CD8-positive, alpha-beta memory T cell (primary cell): ENCODE measurements at places on chromosomes 2 and 18. TPM values are rescaled to one million over a fixed set of nuclear protein-coding genes. Genes with fewer than 3 reads are reported as not detected.

- H3K4me3 ChIP-seq: no peak overlapping the region
Observed at GRCh38 chr2:218805627-218806026, 23.7 kb downstream of the CYP27A1 start.

DNA sequence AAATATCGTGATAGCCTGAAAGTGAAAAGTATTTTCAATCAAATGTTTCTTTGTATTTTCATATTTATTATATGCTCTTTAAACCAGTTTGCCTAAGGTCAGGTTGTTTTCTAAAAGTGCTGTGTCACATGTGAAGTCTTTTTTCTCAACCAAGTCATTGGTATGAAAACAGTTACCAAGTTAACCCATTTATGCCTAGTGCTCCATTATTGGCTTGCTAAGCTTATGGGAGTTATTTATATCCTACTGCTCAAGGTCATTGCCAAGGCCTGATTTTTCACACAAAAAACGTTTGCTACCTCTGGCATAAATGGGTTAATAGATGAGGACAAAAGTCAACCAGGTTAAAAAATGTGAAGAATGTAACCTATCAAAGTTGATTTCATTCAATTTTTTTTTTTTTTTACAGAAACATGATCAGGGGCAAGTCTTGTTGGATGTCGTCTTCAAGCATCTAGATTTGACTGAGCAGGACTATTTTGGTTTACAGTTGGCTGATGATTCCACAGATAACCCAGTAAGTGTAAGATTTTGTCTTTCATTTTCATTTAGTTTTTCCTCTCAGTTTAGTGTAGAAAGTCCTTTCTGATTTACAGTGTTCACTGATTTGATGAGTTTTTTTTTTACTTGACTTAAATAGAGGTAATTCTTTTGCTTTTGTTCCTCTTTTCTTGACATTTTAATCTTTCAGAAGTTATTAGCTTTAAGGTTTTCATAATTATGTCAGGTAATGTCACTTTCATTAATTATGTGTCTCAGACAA is 102.6 kb downstream of the PTPN4 start:
- no peaks in the 10 kb centered on the region for H3K36me3 ChIP-seq
- H3K27me3 ChIP-seq: no peaks in the 10 kb centered on the region
- no peak for DNase-seq
- H3K27ac ChIP-seq: no peak overlapping the region

GRCh38 chr2:88159955-88160415 is 10.2 kb upstream of the THNSL2 start:
- DNase-seq: peak; percentile 5
- no peaks in the 10 kb centered on the region for H3K27me3 ChIP-seq
- no peaks in the 10 kb centered on the region for H3K4me1 ChIP-seq
- no peaks in the 10 kb centered on the region for H3K36me3 ChIP-seq
- H3K4me3 ChIP-seq: no peak overlapping the region

DNA sequence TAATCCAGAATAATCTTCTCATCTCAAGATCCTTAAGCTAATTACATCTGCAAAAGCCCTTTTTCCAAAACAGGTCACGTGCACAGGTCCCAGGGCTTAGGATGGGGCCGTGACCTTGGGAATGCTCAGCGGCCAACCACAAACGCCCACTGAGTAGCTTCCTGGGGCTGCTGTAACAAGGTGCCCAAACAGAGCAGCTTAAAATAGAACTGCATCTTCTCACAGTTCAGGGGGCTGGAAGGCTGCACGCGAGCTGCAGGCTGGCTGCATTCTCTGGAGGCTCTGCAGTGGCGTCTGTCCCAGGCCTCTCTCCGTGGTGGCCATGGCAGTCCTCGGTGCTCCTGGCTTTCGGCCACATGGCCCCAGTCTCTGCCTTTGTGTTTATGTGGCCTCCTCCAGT is 31.9 kb downstream of the ADI1 start:
- no peak overlapping the region for H3K4me3 ChIP-seq
- no peak for DNase-seq
- no peaks in the 10 kb centered on the region for H3K36me3 ChIP-seq
- no peaks in the 10 kb centered on the region for H3K4me1 ChIP-seq
- H3K27ac ChIP-seq: no peak overlapping the region
- no peaks in the 10 kb centered on the region for H3K27me3 ChIP-seq

- H3K4me1 ChIP-seq: no peaks in the 10 kb centered on the region
- no peak overlapping the region for H3K27ac ChIP-seq
- DNase-seq: no peak
- no peaks in the 10 kb centered on the region for H3K27me3 ChIP-seq
Observed at GRCh38 chr18:58222432-58223125, 178.6 kb downstream of the NEDD4L start.

DNA sequence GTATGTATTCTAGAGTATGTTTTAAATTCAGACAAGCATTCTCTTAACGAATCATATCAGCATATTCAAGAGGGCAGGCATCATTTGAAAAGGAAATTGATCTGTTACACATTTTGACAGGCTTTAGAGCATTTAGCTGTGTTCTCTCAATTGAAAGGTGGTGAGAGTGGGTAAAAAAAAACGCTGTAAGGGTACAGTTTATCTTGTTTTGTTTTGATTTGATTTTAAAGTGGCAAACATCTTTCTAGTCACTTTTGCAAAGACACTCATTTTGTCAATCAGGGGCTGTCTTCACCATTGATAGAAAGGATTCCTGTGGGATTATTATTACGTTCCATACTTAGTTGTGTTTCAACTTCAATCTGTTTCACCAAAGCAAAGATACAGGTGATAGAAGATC is 2.2 kb downstream of the CDH19 start:
- H3K27ac ChIP-seq: no peak overlapping the region
- H3K4me1 ChIP-seq: no peaks in the 10 kb centered on the region
- no peaks in the 10 kb centered on the region for H3K27me3 ChIP-seq
- no peak overlapping the region for H3K4me3 ChIP-seq

- H3K27ac ChIP-seq: no peak overlapping the region
- DNase-seq: peak; percentile 26
- H3K4me3 ChIP-seq: no peak overlapping the region
- no peaks in the 10 kb centered on the region for H3K27me3 ChIP-seq
- H3K4me1 ChIP-seq: peaks cover 53% of the 10 kb centered on the region
Observed at GRCh38 chr2:225002656-225003045, 39.6 kb downstream of the DOCK10 start.

GRCh38 chr18:79910563-79911343 is 40.7 kb downstream of the SLC66A2 start:
- H3K36me3 ChIP-seq: no peaks in the 10 kb centered on the region
- H3K27me3 ChIP-seq: no peaks in the 10 kb centered on the region
- no peak for DNase-seq

PKDCC gene
- total RNA-seq: 0.28 TPM

COL3A1 gene
- total RNA-seq: 0.07 TPM

DNA sequence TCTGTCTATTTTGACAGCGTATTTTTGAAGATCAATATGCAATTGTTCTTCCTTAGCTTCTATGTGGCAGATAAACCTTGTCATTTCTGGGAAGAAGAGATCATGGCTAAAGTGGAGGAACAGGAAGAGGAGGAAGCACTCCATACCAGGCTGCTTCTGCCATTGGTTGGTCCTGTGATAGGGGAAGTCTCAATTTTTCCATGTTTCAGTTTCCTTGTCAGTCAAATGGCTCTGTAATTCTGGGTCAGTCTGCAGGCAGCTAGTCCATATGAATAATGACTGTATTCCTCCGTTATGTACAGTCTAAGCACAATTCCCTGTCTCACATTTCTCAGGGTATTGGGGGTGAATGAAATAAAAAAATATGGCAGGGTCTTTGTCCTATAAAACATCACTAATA is 277.6 kb upstream of the CXCR4 start:
- H3K36me3 ChIP-seq: no peaks in the 10 kb centered on the region
- H3K27me3 ChIP-seq: no peaks in the 10 kb centered on the region
- DNase-seq: no peak
- H3K4me3 ChIP-seq: no peak overlapping the region
- H3K27ac ChIP-seq: no peak overlapping the region

DNA sequence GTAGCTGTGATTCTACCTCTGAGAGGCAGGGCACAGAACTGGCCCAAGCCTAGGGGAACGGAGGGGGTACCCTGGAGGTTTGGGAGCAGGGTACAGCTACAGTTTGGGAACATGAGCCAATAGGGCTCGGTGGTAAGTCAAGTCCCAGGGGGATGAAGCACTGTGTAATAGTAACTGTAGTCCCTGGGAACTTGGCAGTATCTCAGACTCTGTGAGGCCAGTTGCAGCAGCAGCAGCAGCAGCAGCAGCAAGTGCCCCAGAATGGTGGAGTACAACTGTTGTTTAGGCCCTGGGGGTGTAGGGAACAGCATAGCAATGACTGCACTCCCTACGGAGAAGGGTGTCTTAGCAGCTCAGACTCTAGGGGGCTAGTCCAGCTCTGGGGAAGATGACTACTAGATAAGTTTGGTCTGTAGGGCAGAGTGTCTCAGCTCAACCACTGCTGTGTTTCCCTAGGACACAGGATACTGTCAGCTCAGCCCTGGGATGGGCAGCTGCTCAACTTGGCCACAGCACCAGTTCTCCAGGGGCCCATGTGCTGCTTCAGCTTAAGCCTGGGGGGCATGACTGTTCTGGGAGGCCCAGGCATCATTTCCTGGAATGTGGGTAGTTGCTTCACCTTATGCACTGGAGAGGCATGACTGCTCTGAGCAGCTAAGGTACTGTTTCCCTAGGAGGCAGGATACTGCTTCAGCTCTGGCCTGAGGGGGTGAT is 20.5 kb downstream of the CARF start:
- no peaks in the 10 kb centered on the region for H3K4me1 ChIP-seq
- no peak overlapping the region for H3K27ac ChIP-seq
- no peak for DNase-seq
- H3K27me3 ChIP-seq: no peaks in the 10 kb centered on the region

- no peak overlapping the region for H3K27ac ChIP-seq
- H3K4me3 ChIP-seq: no peak overlapping the region
- DNase-seq: no peak
- H3K36me3 ChIP-seq: no peaks in the 10 kb centered on the region
- H3K4me1 ChIP-seq: peaks cover 24% of the 10 kb centered on the region
Observed at GRCh38 chr2:109337221-109337620, 208.2 kb downstream of the SH3RF3 start.

C2orf66 gene
- not detected for total RNA-seq

DNA sequence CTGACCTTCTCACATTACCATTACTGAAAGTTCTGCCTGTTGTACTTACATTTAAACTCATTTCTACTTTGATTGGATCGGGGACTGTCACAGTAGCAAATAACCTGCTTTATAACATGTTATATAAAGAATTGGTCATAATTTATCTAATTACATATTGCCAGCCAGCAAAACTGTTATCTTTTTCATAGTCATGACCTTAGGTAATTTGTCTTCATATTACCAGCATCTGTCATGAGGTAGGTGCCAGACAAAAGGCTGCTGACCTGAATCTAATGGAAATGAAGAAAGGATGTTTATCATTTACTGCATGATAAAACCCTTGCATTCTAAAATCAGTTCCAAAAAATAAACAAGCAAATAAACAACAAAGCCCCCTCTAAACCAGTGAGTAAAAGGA is 89.4 kb upstream of the LRP1B start:
- H3K27ac ChIP-seq: no peak overlapping the region
- no peak for DNase-seq
- H3K4me3 ChIP-seq: no peak overlapping the region
- no peaks in the 10 kb centered on the region for H3K4me1 ChIP-seq
- no peaks in the 10 kb centered on the region for H3K36me3 ChIP-seq

DNA sequence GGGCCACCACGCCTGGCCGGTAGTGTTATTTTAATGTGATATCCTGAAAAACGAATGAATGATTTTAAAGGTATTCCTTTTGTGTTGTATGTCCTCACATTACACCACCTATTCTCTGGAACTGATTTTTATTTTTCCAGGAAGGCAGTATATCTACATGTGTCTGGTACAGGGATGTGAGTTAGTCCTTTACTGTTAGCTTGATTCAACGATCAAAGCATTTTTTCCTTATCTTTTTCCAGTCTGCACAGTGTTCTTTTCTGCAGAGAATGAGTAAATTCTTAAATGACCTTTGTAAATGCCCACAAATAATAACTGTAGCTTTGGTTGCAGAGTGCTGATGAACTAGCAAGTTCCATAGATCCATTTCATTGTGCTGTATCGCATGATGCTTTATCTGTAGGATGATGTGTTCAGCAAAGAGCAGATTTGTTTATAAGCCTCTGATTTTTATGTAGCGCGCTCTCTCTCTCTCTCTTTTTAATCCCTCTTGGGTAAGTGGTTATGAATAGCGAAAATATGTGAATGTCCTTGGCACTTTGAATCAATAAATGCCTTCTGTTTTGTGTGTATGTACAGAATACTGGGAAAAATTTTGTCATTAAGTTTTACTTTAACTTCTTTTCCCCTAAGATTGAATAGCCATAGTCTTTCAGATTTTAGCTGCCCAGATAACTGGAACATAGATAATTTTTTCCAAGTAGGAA is 82.5 kb upstream of the EML6 start:
- H3K4me3 ChIP-seq: no peak overlapping the region
- H3K27ac ChIP-seq: no peak overlapping the region
- no peaks in the 10 kb centered on the region for H3K27me3 ChIP-seq
- DNase-seq: no peak
- H3K36me3 ChIP-seq: peaks cover 70% of the 10 kb centered on the region

DNA sequence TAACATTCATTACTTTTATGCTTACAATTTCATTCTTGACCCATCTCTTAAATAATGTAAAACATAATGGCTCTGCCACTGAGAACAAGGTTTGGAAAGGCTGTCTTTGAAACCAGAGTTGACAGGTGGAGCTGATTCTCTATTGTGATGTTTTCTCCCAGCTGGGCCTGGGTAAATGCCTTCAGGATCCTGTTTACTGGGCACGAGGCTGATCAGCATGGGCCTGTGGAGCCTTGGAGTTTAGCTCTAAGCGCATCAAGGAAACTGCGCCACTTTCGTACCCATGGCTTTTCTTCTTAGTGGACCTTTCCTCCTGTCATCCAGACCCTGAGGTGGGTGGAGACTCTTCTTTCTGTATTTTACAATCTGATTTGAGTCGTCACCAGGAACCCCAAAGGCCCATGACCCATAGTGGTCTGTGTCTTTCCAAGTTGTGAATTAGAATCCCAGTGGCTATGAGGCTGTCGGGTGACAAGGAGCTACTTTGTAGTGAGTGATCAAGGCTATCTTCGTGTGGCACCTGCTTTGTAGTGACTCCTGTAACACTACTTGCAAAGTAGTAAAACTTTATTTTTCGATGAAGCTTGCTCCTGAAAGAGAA is 123.1 kb downstream of the LPIN1 start:
- no peak overlapping the region for H3K27ac ChIP-seq
- H3K4me3 ChIP-seq: no peak overlapping the region
- no peak for DNase-seq
- H3K27me3 ChIP-seq: no peaks in the 10 kb centered on the region

- H3K36me3 ChIP-seq: no peaks in the 10 kb centered on the region
- no peak for DNase-seq
- H3K4me3 ChIP-seq: no peak overlapping the region
- H3K27ac ChIP-seq: no peak overlapping the region
- no peaks in the 10 kb centered on the region for H3K4me1 ChIP-seq
Observed at GRCh38 chr2:220191031-220191430, 563.6 kb downstream of the SLC4A3 start.
